CD4-positive, alpha-beta T cell (primary cell): ENCODE measurements at places on chromosomes 12 and 14. TPM values are rescaled to one million over a fixed set of nuclear protein-coding genes. Genes with fewer than 3 reads are reported as not detected.
A peak's percentile ranks its signal among the peaks of the same experiment; 100 is the strongest.

The TMCC3 gene
- total RNA-seq = 0.78 TPM

The FICD gene
- total RNA-seq = 2.7 TPM

The KLHL33 gene
- 0.19 TPM for total RNA-seq

The GRIP1 gene
- 5.4 TPM for total RNA-seq

The RTN1 gene
- not detected for total RNA-seq

GRCh38 chr12:81942594-81942993 lies 183.4 kb upstream of the PPFIA2 start:
- H3K36me3 ChIP-seq = no peaks in the 10 kb centered on the region
- peaks cover 21% of the 10 kb centered on the region for H3K4me1 ChIP-seq
- DNase-seq = peak; percentile 74
- no peaks in the 10 kb centered on the region for H3K27me3 ChIP-seq
- peak overlapping the region; percentile 21 for H3K27ac ChIP-seq

GRCh38 chr14:82420871-82421270 lies 887.2 kb upstream of the SEL1L start:
- H3K4me1 ChIP-seq = no peaks in the 10 kb centered on the region
- H3K27ac ChIP-seq = no peak overlapping the region
- no peaks in the 10 kb centered on the region for H3K27me3 ChIP-seq
- H3K36me3 ChIP-seq = no peaks in the 10 kb centered on the region
- no peak for DNase-seq

DNA sequence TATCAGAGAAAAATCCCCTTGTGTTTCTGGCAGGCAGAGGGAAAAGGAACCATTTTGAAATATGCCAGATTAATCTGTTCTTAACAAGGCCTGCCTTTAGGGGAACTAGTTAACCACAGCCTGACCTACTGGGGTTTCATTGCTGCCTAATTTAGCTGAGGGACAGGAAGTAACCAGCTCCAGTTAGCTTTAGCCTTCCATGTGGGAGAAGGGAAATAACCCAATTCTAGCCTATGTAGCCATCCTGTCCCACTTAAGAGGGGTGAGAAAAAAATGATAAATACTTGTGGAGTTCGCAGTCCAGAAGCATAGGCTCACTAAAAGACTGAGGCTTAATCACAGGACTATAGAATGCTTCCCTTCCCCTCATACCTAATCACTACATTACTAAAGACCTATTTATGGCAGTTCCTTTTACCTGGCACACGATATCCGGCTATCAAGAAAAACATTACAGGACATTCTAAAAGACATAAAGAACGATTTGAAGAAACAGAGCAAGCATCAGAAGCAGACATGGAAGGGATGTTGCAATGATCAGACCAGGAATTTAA lies 22.8 kb downstream of the COX8C start:
- no peaks in the 10 kb centered on the region for H3K4me1 ChIP-seq
- DNase-seq = no peak
- H3K27ac ChIP-seq = no peak overlapping the region
- no peaks in the 10 kb centered on the region for H3K27me3 ChIP-seq

- H3K36me3 ChIP-seq = peaks cover 3% of the 10 kb centered on the region
- H3K4me3 ChIP-seq = no peak overlapping the region
- no peak for DNase-seq
Observed at GRCh38 chr12:101795786-101796185, 35.0 kb downstream of the GNPTAB start.

- H3K4me1 ChIP-seq = no peaks in the 10 kb centered on the region
- DNase-seq = no peak
- no peak overlapping the region for H3K27ac ChIP-seq
- no peaks in the 10 kb centered on the region for H3K36me3 ChIP-seq
Observed at GRCh38 chr14:47012533-47013280, 361.1 kb upstream of the RPL10L start.

DNA sequence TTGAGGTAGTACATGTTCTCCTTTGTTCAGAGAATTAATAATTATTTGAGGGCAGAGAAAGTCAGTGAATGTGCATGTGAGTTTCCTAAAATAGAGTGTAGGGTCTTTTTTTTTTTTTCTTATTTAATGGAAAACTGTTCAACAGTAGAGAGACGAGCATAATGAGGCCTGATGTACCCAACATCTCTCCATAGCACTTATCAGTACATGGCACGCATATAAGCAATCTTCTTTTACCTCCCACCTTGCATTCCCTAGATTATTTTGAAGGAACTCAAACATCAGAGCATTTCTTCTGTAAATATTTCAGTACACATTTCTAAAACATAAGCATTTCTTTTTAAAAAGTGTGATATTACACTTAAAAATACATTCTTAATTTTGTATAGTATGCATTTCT lies 87.8 kb downstream of the KTN1 start:
- H3K36me3 ChIP-seq = peaks cover 60% of the 10 kb centered on the region
- no peak for DNase-seq
- H3K4me1 ChIP-seq = no peaks in the 10 kb centered on the region
- H3K27ac ChIP-seq = no peak overlapping the region

GRCh38 chr12:52175371-52176350 lies 16.2 kb downstream of the KRT80 start:
- no peak overlapping the region for H3K27ac ChIP-seq
- H3K4me3 ChIP-seq = no peak overlapping the region
- no peaks in the 10 kb centered on the region for H3K36me3 ChIP-seq
- H3K27me3 ChIP-seq = no peaks in the 10 kb centered on the region

- H3K36me3 ChIP-seq = peaks cover 4% of the 10 kb centered on the region
- no peak overlapping the region for H3K27ac ChIP-seq
- peaks cover 9% of the 10 kb centered on the region for H3K4me1 ChIP-seq
- no peaks in the 10 kb centered on the region for H3K27me3 ChIP-seq
Observed at GRCh38 chr12:51087818-51088217, 4.4 kb upstream of the CSRNP2 start.
